ENCODE measurements at places on chromosomes 1 and 21.

GRCh38 chr1:9825093-9826074 is 1.6 kb upstream of the CLSTN1 start:
- DNase-seq, result peak; percentile 65

GRCh38 chr1:101250656-101251272 is 13.9 kb downstream of the S1PR1 start:
- no peak for DNase-seq

DNA sequence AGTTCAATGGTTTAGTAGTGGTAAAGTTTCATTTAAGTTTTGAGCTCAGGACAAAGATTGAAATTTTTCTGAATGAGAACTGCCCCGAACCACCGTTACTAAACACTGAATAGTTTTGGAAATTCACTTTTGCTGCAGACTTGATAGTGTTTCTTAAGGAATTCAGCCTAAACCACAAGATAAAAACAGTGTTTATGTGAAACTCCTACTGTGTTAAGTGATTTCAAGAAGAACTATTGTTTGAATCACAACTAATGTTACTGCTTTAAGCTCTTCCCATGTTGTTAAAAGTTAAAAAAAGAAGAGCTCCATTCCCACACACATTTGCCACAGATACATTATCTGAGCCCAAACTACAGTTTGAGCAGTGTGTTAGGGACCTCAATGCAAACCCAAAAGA is 159.2 kb downstream of the DYRK1A start:
- no peak for DNase-seq

DNA sequence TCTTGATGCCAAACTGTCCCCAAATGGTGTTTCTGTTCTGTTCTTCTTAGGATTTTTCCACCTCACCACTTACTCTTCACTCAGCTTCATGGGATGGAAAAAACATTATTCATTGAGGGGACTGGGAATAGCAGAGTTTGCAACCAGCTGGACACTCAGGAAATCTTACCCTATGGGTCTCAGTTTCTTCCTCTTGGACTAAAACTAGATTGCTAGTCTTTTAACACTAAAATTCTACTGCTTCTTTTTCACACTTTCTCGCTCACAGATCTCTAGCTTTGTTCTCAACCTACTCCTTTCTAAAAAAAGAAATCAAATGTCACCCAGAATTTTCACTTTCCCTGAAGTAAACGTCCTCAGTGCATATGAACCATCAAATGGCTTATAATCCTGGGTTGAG is 4.8 kb downstream of the KMO start:
- DNase-seq, result no peak

GRCh38 chr1:59367301-59368007 is 70.6 kb downstream of the FGGY start:
- no peak for DNase-seq

DNA sequence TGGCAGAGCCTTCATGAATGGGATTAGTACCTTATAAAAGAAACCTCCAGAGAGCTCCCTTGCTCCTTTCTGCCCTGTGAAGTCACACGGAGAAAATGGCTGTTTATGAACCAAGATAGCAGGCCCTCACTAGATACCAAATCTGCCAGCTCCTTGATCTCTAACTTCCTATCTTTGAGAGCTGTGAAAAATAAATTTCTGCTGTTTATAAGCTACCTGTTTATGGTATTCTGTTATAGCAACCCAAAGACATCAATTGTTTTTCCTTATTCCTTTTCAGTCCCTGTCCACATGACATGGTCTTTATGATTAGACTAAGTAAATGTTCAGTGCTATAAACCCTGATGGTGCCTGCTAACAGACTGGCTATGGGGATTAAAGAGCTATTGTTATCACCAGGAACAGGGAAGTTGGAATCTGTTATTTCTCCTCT is 9.7 kb upstream of the STIL start:
- no peak for DNase-seq

GRCh38 chr1:154760469-154760933 is 109.6 kb downstream of the KCNN3 start:
- DNase-seq, result peak; percentile 84

DNA sequence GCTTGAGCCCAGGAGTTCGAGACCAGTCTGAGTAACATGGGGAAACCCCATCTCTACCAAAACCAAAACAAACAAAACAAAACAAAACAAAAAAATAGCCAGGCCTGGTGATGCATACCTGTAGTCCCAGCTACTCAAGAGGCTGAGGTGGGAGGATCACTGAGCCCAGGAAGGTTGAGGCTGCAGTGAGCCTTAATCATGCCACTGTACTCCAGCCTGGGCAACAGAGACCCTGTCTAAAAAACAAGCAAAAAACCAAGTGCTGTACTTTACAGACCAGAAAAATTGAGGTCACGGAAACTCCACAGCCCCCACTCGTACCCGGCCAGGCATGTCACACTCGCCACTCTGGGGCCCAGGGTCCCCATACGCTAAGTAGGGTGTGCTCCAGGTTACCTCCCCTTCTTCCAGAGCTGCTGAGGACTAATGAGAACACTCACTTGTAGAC is 22.9 kb downstream of the ATP2B4 start:
- DNase-seq, result peak; percentile 72

GRCh38 chr1:200379432-200379757 is 30.4 kb downstream of the ZNF281 start:
- DNase-seq, result no peak

GRCh38 chr1:184322253-184322652 is 64.6 kb upstream of the C1orf21 start:
- DNase-seq, result no peak

GRCh38 chr1:29563571-29563970 is 327.2 kb downstream of the PTPRU start:
- DNase-seq, result no peak

- no peak for DNase-seq
Measured at GRCh38 chr1:233435622-233436021, 108.1 kb downstream of the MAP3K21 start.

GRCh38 chr21:33384841-33385331 is 18.3 kb upstream of the IFNGR2 start:
- DNase-seq, result peak; percentile 61

DNA sequence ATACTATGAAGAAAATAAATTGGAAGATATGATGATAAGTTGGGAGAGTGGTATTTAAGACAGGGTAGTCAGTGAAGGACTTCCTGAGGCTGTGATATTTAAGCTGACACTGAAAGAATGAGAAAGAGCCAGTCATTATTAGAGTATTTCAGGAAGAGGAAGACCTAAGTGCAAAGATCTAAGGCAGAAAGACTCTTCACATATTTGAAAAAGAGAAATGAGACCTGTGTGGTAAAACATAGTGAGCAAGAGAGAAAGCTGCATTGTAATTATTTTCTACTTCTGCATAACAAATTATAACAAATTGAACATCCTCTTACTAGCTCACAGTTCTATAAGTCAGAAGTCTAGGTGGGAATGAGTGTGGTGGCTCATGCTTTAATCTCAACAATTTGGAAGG is 34.6 kb upstream of the DOCK7 start:
- DNase-seq, result no peak

- DNase-seq, result no peak
Measured at GRCh38 chr1:43851561-43852338, 81.9 kb upstream of the ARTN start.

GRCh38 chr1:27643600-27644368 is 8.8 kb upstream of the FGR start:
- DNase-seq, result peak; percentile 78

GRCh38 chr1:41428738-41429640 is 55.5 kb downstream of the EDN2 start:
- no peak for DNase-seq

DNA sequence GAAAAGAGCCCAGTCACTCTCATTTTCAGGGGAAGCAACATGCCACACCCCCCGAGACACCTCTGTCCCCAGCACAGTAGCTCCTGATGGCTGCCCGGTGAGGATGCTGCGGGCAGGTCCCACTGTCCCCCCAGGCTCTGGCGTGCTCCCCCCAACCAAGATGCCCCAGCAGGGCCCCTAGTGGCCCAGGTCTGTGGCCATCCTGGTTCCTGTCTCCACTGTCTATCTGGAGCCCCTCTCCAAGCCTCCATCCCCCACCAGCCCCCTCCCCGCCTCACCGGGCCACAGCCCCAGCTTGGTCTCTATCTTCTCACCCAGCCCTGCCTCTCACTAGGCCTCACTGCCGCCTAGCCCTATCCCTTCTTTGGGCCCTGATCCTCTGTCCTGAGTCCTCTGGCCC is 61.8 kb downstream of the UBIAD1 start:
- DNase-seq, result no peak

- DNase-seq, result no peak
Measured at GRCh38 chr1:61930116-61930645, 187.9 kb downstream of the PATJ start.

- no peak for DNase-seq
Measured at GRCh38 chr1:182175361-182175931, 113.9 kb upstream of the ZNF648 start.

GRCh38 chr1:185795181-185795580 is 61.0 kb downstream of the HMCN1 start:
- no peak for DNase-seq

DNA sequence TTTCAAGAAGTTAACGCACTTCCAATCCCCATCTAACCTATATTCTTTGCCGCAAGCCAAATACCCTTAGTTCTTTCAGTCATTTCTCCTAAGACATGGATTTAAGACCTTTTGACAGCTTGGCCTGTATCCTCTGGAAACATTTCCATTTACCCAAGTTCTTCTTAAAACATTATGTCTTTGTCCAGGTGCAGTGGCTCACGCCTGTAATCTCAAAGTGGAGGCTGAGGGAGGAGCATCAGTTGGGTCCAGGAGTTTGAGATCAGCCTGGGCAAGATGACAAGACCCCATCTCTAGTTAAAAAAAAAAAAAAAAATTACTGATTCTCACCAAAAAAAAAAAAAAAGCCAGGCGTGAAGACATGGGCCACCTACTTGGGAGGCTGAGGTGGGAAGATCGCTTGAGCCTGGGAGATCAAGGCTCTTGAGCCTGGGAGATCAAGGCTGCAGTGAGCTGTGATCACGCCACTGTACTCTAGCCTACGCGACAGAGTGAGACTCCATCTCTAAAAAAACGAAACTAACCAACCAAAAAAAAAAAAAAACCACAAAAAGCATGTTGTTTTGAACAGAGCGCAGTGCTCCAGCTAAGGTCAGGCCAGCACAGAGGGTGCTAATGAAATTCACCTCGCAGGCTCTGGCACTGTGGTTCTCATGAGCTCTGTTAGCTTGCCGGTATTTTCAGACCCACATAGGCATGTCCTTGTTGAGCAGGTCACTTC is 36.0 kb downstream of the NUAK2 start:
- peak; percentile 79 for DNase-seq

DNA sequence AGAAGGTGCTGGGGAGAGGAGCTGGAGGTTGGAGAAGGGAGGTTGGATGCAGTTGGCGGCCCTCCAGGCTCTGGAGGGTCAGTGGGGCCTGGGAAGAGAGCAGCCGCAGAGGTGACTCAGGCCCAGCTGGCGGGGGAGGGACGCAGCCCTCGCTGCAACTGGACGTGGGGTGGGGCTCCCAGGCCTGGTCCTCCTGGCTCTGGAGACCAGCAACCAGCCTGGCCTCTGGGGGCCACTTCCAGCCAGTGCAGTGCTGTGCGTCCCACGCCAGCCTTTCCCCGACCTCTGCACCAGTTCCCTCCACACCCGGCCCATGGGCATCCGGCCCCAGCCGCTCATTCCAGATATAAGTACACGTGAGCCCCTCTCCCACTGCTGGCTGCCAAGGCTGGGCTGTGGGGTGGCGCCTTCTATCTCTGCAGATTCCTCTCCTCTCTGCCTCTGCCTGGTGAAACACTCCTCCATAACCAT is 38.0 kb upstream of the COL18A1 start:
- no peak for DNase-seq

GRCh38 chr1:208209896-208210589 is 34.1 kb downstream of the PLXNA2 start:
- no peak for DNase-seq

GRCh38 chr1:151511636-151512215 is 539 bp downstream of the CGN start:
- DNase-seq, result peak; percentile 43

DNA sequence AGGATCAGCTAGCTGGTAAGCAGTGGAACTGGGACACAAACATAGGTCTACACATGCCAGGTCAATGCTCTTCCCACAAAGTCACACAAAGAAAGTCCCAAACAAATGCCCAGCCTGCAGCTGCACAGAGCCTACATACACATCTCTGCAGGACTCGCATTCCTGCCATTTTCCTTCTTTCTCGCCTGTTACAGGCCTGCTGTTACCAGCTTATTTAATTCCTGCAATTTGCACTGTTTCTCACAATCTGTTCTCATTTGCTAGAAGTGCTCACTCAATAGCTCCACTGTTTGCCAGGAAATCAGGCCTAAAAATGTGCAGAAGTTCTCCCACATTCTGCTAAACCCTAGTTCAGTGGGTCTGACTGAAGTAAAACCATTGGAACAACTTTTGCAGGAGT is 362.6 kb upstream of the C1orf87 start:
- DNase-seq, result no peak

DNA sequence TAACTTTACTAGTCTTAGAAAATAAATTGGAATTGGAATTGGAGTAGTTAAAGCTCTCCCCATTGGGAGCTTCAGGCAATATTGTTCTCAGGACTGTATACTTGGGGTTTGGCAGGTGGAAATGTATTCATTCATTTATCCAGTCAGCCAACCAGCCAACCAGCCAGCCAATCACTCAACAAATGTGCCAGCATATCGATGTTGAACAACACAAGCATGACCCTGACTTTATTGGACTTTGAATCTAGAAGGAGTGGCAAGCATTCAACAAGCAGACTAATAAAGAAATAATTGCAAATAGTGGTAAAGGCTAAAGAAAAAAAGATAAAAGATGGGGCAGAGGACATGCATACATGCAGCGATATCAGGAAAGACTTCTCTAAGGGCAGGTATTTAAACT is 55.5 kb upstream of the ZC3H11B start:
- no peak for DNase-seq

DNA sequence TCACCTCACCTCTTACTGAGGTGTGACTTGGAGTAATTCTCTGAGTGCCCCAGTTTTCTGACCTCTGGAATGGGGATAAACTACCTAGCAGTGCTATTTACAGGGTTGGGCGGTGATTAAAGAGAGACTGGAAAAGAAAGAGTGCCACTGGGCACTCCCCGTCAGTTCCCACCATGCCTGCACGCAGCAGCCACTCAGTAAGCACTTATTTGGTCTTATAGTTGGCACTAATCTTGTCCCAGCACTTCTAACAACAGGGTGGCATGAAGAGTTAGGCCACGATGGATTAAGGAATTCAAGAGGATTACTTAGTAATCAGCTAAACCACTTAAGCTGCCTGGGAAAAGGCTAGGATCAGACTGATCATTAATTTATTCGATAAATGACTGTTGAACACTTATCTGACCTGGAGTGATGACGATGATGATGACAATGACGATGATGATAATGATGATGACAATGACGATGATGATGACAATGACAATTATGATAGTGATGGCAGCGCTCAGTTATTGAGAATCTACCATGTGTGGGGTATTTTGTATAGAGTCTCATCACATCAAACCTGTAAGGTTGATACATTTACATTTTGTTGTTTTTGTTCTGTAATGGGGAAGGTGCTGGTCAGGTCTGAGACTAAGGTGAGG is 5.4 kb downstream of the CITED4 start:
- no peak for DNase-seq

GRCh38 chr1:102550729-102551384 is 554.1 kb upstream of the OLFM3 start:
- DNase-seq, result no peak

DNA sequence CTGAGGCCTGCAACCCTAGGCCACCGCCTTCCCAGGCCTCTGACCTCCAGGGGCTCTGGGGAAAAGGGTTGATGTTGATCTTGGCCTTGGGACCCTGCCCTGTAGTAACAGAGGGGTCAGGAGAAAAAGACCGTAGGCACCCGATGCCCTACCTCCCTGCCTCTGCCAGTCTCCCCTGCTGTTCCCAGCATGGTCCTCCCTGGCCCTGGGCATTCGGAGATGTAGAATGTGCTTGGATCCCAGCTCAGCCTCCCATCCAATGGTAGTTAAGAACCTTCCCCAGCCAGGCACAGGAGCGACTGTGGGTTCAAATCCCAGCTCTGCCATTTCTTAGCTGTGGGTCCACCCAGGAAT is 72.0 kb upstream of the TARDBP start:
- no peak for DNase-seq

All from activated CD8-positive, alpha-beta memory T cell treated with anti-CD3 and anti-CD28 coated beads, Interleukin-2, amount 10 ng/mL, durations not matched to agents 7 days and 5 days (primary cell).